ENCODE measurements at places on chromosomes 1 and 21.

- H3K36me3 ChIP-seq: no peaks in the 10 kb centered on the region
- no peak for DNase-seq
- no peaks in the 10 kb centered on the region for H3K4me1 ChIP-seq
- no peaks in the 10 kb centered on the region for H3K27me3 ChIP-seq
These were observed 119.8 kb downstream of the RNF220 start for GRCh38 chr1:44524655-44525500.

DNA sequence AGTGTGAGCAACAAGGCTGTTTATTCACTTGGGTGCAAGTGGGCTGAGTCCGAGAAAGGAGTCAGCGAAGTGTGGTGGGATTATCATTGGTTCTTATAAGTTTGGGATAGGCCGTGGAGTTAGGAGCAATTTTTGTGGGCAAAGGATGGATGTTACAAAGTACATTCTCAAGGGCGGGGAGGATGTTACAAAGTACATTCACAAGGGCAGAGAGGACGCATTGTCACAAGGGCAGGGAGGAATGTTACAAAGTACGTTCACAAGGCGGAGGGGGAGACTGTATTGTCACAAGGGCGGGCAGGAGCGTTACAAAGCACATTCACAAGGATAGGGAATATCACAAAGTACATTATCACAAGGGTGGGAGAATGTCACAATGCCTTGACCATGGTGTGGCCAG, 5.2 kb upstream of the TMEM183A start:
- H3K27ac ChIP-seq: no peak overlapping the region
- peaks cover 29% of the 10 kb centered on the region for H3K4me1 ChIP-seq
- H3K4me3 ChIP-seq: no peak overlapping the region
- peaks cover 3% of the 10 kb centered on the region for H3K36me3 ChIP-seq
- no peaks in the 10 kb centered on the region for H3K27me3 ChIP-seq
- no peak for DNase-seq

- H3K4me1 ChIP-seq: peaks cover 7% of the 10 kb centered on the region
- H3K27ac ChIP-seq: no peak overlapping the region
- no peaks in the 10 kb centered on the region for H3K36me3 ChIP-seq
- H3K27me3 ChIP-seq: peaks cover 6% of the 10 kb centered on the region
- no peak overlapping the region for H3K4me3 ChIP-seq
These were observed 10.5 kb downstream of the ATP1B1 start for GRCh38 chr1:169117014-169117413.

DNA sequence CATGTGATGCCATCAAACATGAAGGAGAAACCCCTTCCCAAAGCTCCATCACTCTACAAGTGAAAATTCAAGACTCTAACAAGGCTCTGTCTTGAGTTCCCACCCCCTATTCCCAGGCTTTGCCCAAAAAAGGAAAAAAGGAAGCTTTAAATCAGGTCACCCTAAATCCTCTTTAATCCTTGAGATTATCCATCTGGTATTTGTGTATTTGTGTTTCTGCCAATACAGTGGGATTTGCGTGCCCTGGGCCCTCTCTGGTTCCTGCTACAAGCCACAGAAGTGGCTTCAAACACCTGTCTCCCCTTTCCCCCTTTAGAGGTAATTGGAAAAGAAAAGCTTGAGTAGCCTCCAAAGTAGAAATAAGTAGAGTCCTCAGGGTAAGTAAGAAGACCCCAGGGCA, 120.4 kb downstream of the EDEM3 start:
- no peak for DNase-seq
- no peaks in the 10 kb centered on the region for H3K36me3 ChIP-seq
- peaks cover 6% of the 10 kb centered on the region for H3K27me3 ChIP-seq
- no peak overlapping the region for H3K27ac ChIP-seq

DNA sequence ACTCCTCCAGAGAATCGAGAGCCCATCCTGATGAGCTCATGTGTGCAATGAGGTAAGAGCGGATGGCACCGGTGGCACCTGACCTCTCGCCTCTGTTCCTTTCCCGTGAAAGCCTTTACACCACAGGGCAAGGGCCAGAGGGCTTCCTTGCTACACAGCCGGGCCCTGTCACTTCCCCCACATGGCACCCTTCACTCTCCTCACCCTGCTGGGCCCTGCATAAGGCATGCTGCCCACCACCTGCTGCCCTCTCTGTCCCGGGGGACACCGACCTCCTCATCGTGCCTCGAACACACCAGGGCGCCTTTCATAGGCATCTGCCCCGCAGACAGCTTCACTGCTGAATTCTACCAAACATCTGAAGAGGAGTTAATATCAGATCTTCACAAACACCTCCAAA, 45.1 kb upstream of the C1orf174 start:
- DNase-seq: no peak
- H3K27me3 ChIP-seq: peaks cover 4% of the 10 kb centered on the region

GRCh38 chr1:200468264-200469001, 58.6 kb upstream of the ZNF281 start:
- no peaks in the 10 kb centered on the region for H3K36me3 ChIP-seq
- no peak overlapping the region for H3K27ac ChIP-seq
- no peak for DNase-seq
- no peak overlapping the region for H3K4me3 ChIP-seq
- no peaks in the 10 kb centered on the region for H3K27me3 ChIP-seq
- peaks cover 3% of the 10 kb centered on the region for H3K4me1 ChIP-seq

All from activated B cell treated with CpG ODN at 0.5 μM for 24 hours (primary cell).